ENCODE measurements at places on chromosomes 2 and 18. TPM values are rescaled to one million over a fixed set of nuclear protein-coding genes. Genes with fewer than 3 reads are reported as not detected.
A peak's percentile ranks its signal among the peaks of the same experiment; 100 is the strongest.

Gene CPO
- not detected for total RNA-seq

Gene DSG4
- 0.38 TPM for total RNA-seq

Gene HOXD4
- not detected for total RNA-seq

Gene ERLEC1
- 34.5 TPM for total RNA-seq

Gene OTOS
- not detected for total RNA-seq

DNA sequence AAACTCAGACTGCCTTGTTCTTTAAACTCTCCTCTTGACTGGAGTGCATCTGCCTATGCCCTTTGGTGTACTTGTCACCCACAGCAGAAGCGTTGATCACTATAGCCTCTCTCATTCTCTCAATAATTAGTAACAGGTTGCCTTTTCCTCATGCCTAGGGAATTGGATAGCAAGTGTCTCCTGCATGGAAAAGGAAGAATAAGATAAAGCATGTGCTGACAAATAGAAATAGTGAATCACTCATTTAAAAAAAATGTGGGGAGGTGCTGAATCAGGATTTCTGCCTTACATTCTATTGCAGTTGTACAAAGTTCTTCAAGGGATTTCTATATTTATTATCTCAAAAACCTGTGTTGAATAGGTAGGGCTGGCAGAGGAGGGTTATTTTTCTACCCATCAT lies 323.0 kb downstream of the TXNL1 start:
- DNase-seq: no peak

GRCh38 chr2:63522950-63523349 lies 65.3 kb downstream of the WDPCP start:
- DNase-seq: no peak

DNA sequence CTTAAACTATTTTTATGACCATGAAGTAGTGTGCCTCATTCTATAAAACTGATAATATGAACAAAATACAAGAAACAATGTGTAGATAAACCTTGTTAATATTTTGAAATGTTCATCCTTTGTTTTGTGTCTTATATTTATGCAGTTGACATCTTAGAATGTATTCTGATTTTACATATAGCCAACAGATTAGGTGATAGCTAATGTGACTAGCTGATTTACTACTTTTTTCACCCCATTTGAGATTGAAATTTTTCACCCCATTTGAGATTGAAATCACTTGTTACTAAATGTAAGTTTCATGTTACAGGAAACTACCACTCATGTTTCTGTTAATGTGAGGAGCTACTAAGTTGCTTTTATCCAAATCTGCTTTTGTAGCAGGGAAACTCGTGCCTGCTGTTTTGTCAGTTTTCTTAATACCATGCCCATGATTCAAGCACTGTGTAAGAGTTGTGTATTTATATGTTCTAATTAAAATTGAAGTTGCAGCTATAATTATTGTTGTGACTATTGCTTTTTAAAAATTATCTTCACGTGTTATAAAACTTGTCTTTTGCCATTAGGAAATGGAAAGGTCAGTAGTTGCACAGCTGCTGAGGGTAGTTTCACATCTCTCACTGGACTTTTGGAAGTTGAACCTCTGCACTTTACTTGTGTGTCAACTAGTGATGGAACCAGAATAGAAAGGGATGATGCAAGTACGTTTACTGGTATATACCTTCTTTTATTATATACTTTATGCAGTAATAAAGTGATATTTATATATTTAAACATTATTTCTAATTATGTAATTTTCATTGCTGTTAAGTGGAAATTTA lies 96.6 kb downstream of the BIRC6 start:
- no peak for DNase-seq

DNA sequence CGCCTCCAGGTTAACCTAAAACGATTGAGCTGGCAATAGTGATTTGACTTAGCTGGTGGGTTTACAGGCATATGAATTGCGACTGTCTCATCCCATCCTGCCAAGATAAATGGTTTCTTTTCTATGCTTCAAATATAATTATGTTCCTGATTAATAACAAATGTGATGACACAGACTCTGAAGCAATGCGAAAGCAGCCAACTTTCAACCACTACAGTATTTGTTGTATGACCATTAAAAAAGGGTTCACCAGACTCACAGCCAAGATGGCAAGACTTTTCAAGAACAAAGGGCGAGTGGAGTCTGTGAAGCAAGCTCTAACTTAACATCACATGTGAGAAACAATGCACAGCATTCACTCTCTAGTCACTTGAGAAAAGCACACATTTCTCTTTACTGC lies 186.6 kb downstream of the PID1 start:
- no peak for DNase-seq

DNA sequence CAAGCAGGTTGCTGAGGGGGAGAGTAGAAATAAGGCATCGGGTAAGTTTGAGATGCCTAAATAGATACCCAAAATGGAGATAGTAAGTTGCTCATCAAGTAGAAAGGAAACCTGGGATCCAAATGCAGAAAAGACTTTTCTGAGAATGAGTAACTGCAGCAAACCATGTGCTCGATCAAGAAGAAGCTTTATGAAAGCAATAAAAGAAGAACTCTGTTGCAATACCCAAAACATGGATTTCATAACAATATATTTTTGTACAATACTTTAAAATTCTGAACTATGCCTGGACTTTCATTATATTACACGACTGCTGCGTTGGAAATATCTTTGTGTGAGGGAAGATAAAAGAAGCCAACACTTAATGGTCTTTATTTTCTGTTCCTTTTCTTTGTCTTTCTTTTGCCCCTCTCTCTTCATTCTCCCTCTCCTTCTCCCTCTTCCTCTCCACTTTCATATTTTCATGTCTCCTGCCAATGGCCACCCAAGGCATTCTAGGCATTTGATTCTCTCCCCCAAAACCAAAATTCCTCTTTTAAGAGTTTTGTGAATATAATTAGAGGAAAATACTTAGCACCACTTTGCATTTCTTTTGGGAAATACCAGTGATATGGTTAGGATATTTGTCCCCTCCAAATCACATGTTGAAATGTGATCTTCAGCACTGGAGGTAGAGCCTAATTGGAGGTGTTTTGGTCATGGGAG lies 257.6 kb downstream of the MREG start:
- DNase-seq: no peak

- no peak for DNase-seq
Observed at GRCh38 chr2:21307037-21307436, 183.3 kb downstream of the TDRD15 start.

DNA sequence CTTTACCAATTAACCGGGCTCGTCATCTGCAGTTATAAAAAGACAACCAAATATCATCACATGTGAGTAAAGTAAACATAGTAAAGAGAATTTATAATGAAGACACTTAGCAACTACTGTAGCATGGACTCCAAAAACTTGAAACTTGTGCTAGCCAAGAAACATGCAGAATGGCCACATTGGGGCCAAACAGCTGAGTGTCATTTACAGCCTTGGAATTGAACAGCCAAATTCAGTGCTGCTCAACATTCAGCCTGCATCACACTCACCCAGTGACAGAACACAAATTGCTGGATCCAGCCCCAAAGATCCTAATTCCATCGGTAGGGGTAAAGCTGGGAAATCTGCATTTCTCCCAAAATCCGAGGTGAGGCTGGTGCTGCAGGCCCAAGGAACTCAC lies 224.8 kb upstream of the GYPC start:
- no peak for DNase-seq

DNA sequence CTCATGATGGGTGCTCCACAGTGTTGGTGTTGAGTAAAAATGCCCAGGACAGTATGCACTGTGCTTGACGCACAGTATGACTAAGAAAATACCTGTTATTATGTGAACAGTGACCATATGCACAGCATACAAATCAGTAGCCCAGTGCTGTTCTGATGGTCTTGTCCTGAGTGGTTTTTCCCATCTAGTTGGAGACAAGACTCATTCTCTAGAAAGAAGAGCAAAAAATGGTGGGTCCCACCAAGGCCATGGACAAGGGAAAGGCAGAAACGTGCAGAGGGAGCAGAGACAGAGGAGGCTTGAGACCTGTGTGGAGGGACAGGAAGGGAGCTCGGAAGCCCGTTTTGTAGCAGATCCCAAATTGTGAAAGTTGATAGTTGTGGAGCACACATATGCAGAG lies 987 bp upstream of the SMIM21 start:
- DNase-seq: no peak

- DNase-seq: no peak
Observed at GRCh38 chr2:73205611-73206010, 3.2 kb downstream of the NOTO start.

GRCh38 chr2:41966431-41966893 lies 81.4 kb upstream of the PKDCC start:
- DNase-seq: peak; percentile 59

GRCh38 chr2:2769481-2770431 lies 438.7 kb upstream of the MYT1L start:
- no peak for DNase-seq

- no peak for DNase-seq
Observed at GRCh38 chr18:52468496-52468895, 128.5 kb downstream of the DCC start.

DNA sequence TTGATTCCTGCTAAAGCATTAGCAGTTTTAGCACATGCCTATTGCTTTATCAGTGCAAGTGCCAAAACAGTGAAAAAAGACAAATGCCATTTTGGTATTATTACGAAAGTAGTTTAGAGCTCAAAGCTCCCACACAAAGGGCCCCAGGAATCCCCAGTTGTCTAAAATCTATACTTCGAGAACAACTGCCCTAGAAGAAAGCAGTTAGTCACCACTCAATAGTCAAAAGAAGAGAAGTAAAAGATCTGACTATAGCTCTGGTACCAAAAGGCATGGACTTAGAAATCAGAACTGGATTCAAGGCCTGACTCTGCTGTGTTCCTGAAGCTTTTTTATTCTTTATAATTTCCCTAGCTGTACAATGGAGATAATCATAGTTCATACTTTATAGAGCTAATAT lies 21.8 kb downstream of the SCN3A start:
- no peak for DNase-seq

DNA sequence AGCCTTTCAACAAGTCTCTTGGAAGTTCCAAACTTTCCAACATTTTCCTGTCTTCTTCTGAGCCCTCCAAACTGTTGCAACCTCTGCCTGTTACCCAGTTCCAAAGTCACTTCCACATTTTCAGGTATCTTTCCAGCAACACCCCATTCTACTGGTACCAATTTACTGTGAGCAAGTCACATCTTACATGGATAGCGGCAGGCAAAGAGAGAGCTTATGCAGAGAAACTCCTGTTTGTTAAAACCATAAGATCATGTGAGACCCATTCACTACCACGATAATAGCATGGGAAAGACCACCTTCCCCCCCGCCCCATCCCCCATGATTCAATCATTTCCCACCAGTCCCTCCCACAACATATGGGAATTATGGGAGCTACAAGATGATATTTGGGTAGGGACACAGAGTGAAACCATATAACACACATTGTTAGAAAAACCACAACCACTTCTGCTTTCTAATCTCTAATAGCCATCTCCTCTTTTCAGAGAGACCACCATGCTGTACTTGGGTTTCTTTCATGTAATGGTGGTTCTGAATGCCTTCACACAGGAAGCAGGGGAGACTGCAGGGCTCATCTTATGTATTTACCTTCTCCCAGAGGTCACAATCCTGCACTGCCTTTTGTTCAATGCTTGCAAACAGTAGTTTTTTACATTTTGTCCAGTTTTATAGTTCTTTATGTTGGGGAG lies 46.0 kb upstream of the CALCRL start:
- no peak for DNase-seq

GRCh38 chr2:109405873-109406272 lies 207.9 kb downstream of the SEPTIN10 start:
- DNase-seq: no peak

- DNase-seq: no peak
Observed at GRCh38 chr18:3140342-3140741, 79.4 kb downstream of the MYOM1 start.

DNA sequence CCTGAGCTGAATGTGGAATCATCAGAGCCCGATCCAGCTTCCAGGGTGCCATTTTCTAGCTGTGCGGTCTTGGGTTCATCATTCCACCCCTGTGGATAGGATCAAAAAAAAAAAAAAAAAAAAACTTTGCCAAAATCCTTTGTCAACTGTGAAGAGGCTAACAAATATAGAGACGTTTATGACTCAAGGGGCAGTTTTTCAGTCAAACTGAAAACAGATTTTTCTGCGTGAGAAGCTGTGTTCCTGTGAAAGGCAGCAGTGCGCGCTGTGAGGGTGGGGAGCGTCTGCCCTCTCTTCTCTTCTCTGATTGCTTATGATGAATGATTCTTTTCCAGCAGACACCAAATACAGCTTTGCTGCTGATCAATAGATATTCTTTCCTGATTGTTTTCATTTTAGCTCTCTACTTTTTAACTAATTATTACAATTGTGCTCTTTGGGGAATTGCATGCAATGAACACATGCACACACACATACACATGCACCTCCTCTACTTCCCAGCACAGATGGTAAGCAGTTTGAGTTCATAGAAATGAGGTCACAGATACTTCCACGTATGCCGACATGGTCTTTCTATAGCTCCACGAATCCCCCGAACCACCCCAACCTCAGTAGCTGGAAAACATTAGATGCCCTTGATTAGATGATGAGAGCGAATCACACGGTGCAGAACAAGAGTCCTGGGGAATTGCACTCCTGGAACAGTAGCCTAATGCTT lies 175.4 kb downstream of the NRP2 start:
- DNase-seq: no peak

DNA sequence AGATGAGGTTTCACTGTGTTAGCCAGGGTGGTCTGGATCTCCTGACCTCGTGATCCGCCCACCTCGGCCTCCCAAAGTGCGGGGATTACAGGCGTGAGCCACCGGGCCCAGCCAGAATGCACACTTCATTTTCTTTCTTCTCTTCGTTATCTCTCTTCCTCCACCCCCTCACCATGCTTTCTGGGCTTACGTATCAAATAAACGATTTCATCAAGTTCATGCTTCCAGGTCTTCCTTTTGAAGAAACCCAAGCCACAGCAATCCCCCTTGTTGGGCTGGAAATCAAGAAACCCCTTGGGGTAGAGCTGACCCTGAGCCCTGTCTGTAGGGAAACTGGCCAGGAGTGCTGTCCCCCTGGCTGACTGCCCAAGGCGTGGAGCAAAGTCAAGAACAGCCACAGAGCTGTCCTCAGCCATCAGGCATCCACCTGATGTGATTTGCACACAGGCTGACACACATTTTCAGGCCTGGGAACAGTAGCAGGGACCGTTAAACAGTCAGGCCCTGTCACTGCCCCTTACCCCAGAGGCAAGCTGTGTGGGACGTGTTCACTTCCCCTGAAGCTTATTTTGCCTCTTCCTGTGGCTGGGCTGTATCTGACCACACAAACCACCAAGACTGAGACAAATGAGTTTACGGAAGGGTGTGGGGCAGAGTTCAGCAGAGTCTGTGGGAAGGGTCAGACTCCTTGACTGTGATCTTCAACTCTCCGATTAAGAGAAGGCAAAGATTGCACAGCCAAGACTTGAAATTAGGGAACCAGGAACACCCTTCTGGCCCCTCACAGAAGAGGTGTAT lies 15.1 kb upstream of the NMUR1 start:
- no peak for DNase-seq
